ENCODE measurements at places on chromosomes 6 and 20.

- no peak for DNase-seq
These were observed 30.4 kb upstream of the MROH8 start for GRCh38 chr20:37209661-37210314.

GRCh38 chr6:131949909-131950766 lies 1.0 kb downstream of the CCN2 start:
- peak; percentile 27 for DNase-seq

- DNase-seq: no peak
These were observed 257.1 kb upstream of the ZFP64 start for GRCh38 chr20:52448513-52449232.

DNA sequence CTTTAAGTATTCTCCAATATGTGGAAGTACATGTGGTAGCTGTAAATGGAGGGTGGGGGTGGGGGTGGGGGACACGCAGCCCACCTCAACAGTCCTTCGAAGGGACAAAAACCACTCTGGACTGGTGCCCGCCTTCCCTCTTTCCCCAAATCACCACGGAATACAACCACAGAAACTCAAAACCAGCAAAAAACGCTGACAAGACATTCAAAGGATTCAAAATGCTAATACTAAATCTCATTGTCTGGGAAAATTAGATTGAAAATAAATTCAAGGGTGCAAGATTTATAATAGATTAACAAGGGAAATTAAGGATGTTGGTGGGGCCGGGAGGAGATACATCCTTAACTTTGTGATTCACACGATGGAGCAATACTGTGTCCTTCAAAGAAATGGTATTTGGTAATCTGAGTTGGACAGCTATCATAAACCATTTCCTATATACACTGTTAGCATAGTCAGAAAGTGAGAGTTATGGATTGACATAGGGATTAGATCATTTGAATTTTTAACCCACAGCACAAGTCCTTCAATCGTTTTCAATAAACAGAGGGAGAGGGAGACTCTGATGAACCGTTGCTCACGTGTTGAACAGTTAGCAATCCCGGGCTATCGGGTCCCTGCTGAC lies 766 bp upstream of the TBC1D22B start:
- DNase-seq: no peak

DNA sequence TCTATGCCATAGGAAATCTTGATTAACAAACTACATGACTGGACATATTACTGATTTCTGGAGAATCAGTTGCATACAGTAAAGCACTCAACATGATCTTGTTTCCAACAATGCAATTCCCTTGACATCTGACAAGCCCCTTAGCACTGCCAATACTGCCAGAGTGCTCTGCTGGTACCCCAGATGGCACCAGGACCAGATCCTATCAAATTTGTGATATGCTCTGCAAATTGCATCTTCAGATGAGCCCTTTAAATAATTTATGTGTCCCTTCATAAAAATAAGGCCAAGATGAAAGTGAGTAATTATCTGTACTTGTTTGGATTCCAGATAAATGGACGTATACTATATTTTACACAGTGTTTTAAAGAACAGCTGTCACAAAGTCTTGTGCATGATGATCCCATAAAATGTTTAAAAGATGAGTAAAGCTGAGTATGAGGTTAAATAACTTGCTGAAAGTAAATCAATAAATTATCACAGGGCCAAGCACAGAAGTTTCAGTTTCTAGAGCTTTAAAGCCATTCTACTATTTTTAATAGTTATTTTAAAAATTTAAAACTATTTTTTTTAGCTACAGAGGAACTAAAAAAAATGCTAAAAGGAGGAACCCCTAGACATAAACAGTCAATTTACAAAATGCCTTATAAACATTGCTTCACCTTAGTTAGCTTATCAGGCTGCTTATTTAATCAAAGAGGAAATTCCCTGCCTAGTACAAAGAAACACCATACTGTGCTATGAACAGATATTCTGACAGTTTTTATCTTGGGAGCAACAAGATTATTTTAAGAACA lies 42.1 kb downstream of the NUDT3 start:
- no peak for DNase-seq

- no peak for DNase-seq
These were observed 631 bp upstream of the PGBD1 start for GRCh38 chr6:28280595-28281287.

GRCh38 chr20:47761482-47762047 lies 23.7 kb downstream of the SULF2 start:
- no peak for DNase-seq

DNA sequence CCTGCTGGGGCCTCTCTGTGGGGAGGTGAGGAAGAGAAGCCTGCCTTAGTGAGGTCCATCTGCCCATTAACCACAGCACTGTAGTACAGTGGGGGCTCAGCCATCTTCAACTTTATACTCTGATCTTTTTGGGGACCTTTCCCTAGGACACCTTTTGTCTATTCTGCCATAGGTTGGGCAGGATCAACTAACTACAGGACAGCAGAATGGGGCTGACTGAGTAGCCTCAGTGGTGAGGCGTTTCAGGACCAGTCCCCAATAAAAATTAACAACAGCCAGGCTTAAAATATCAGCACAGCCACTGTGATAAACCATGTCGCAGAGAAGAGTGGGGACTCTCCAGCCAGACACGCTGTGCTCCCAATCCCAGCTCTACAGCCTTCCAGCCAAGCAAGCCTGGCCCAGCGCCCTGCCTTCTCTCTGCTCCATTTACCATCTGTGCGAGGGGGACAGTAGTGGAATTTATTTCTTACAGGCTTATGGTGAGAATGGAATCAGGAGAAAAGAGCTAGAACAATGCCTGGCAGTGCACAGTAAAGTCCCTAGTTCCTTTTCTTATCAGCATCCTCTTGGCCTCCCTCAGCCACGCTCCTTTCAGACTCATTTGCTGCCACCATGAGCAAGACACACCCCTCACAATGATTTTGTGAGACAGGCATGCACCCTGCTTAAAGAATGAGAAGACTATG lies 75.5 kb downstream of the SLC22A23 start:
- DNase-seq: no peak

- no peak for DNase-seq
These were observed 110.0 kb downstream of the TSHZ2 start for GRCh38 chr20:53081916-53082863.

DNA sequence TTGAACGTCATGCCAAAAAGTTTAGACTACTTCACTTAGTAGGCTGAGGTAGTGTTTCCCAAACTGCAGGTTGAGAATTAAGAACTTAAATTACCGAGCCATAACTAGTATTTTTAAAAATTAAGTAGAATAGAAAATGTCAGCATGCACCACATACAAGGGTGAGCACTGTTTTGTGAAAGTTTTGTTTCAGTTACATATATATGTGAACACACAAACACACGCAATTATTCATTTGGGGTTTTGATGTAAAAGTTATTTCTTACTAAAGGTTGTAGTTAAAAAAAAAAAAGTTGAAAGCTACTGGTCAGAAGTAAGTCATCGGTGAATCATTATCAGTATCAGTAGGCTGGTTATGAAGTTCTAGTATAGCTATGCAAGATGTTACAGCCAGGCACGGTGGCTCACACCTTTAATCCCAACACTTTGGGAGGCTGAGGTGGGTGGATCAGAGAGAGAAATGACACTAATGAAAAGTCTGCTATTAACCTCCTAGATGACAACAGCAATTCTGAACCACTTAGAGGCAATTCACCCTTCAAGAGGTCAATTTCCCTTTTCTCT lies 24.1 kb downstream of the FASTKD5 start:
- no peak for DNase-seq

DNA sequence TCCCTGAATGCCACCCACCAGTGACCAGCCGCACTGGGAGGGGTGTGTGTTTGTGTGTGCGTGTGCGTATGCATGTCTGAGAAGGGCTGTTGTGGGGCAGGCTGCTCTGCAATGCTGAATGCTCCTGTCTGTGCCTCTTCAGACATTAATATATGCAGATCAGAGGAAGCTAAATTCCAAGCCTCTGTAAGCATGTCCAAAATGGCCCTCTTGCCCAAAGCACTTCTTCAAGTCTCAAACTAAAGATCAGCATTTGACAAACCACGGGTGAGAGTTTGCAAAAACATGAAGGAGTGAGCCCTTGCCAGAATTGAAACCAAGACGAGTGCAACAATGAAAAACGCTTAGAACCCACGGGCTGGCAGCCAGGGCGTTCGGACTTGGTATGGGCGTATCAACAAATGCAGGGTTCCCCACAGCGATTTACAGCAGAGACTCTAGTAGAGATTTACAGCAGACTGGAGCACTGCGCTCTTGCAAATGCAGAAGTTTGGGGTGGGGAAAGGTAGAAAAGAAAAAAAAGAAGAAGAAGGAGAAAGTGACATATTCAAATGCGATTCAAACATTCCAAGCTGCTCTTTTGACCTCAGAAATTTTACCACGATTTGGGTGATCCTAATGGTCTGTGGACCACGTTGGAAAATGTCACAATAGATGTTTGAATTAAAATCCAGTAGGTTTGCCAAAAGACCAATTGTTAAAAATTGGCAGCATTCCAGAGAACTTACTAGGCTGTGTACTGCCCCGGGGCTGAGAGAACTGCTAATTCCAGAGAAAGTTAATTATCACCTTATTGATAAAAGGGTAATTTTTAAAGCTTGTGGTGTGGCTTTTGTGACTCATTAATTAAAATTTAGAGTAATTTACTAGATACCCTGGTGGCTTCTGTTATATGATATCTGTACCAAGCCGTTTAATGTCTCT lies 3.5 kb downstream of the SCML4 start:
- DNase-seq: no peak

DNA sequence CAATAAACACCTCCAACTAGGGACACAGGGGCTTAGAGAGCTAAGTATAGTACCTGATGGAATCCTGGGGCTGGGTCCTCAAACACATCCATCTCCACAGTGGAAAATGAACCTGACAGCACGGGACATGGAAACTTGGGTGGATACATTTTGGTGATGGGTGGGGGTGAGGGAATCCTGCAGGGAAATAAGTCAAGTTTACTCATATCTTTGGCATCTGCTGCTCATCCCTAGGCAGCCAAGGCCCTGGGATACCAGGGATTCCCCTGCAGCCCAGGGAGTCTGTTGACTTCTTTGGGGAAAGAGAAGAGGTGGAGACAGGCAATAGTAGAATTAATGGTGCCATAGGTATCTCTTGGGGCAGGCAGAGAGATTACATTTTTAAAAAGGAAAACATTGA lies 6.6 kb downstream of the APOBEC2 start:
- DNase-seq: no peak

GRCh38 chr6:22141241-22141745 lies 155.5 kb downstream of the PRL start:
- no peak for DNase-seq

GRCh38 chr20:46171909-46172308 lies 53.8 kb downstream of the CD40 start:
- DNase-seq: no peak

DNA sequence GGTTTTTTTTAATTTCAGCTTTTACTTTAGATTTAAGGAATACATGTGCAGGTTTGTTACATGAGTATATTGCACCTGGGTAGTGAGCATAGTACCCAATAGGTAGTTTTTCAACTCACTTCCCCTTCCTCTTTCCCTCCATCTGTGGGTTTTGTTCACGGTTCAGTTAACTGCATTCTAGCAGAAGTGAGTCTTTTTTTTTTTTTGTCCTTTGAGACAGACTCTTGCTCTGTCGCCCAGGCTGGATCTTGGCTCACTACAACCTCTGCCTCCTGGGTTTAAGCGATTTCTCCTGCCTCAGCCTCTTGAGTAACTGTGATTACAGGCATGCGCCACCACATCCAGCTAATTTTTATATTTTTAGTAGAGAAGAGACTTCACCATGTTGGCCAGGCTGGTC lies 8.7 kb downstream of the UBR2 start:
- no peak for DNase-seq

DNA sequence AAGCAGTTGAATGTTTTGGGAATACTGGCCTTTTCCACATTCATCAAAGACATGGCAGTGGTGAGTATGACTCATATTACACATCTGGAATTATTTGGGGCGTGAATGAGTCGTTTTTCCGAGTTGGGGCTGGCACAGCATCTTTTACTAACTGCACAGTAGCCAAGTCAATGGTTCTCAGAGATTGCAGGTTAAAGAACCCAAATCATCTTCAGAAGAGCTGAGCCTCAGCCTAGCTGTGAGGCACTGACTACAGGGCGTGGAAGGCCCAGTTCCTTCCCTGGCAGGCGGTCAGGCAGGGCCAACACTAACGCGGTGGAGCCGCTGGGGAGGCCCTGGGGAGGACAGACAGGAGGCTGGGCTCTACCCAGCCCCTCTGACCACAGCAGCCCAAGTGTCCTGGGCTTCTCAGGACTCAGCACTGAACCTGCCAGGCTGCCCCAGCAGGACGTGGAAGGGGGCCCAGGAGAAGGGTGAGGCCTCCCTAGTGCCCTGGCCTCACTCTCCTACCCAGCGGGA lies 20.1 kb upstream of the HELZ2 start:
- DNase-seq: no peak

DNA sequence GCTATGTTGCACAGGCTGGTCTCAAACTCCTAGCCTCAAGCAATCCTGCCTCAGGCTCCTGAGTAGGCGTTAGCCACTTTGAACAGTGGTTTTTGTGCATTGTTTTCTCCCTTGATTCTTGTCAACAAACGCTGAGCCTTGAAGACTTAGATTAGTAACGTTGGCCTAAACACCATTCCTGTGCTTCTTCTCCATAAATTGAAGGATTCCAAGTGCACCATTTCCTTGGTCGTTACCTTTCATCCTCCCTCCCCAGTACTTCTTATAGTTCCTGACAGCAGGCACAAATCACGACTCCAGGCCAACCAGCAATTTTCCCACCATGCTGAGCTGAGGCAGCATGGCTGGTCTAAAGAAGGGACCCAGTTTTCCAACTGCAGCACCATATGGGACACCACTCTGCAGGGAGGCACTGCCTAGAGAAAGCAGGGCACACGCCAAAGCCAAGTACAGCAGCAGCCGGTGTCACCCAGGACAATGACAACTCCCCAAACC lies 8.9 kb downstream of the RPS10 start:
- no peak for DNase-seq

GRCh38 chr20:14778875-14779274 lies 441.5 kb upstream of the FLRT3 start:
- no peak for DNase-seq

DNA sequence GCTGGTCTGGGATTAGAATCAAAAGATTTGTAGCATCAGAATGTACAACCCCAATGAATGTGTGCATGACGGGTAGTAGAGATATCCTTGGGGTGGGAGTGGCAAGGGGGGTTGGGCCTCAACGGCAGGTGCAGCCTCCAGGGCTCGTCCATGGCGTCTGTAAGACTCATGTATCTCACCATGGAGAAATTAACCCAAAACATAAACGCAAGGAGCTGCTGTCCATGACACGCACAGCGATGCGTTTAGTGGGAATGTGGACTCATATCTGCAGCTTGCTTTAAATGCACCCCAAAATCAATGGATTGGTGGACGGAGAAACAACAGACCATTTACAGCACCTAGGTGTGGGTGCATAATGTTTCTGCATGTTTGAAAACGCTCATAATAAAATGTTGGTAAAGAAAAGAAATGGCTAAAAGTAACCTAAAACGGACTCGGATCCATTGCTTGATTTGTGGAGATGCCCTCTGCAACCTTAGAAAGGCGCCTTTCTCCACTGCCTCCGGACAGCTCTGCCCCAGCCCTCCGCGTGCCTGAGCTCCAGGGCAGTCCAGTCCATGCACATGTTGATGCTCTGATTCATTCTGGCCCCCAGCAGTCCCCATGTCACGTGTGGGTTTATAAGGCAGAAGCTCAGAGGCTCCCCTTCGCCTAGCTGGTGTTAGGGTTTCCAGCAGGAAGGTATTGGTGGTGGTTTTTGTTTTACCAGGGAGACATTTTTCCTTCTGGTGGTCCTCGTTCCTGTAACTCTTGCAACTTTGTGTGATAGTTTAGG lies 24.5 kb downstream of the PYGB start:
- DNase-seq: no peak

GRCh38 chr6:134182528-134182927 lies 130.1 kb upstream of the SLC2A12 start:
- no peak for DNase-seq

- no peak for DNase-seq
These were observed 132.9 kb downstream of the PXDC1 start for GRCh38 chr6:3618642-3619041.

Measured in thoracic aorta (tissue), 2 donors.